NB4 (cell line): ENCODE measurements at places on chromosomes 5 and 9.

DNA sequence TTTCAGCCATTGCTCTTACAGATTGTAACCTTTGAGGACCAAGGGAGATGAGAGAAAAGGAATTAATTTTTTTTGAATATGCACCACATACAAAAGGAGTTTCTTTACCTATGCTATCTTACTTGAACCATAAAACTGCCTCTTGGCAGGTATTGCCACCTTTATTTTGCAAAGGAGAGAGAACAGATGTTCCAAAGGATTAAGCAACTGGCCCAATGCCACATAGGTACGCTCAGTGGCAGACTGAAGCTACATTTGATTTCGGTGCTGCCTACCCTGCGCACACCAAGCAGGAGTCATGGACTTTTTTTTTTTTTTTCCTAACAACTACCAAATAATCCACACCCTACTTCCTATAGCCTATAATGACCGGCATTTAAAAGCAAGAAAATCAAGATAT lies 43.1 kb downstream of the SAXO1 start:
- no peak for DNase-seq

DNA sequence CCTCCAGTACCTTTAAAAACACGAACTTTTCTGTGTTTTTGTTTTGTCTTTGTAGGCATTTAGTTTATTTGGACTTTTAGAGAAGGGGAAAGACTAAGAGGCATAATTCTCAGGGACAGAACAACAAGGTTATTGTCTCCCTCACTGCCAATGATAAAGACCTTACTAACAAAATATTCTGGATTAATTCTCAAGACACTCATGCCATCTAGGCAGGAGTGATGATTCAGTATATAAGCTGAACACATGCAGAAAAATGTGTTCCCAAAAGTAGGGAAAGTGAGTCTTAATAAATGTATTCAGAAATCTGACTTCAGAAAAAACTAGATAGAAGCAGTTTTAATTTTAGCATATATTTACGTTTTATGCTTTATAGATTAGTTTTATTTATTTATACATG lies 17.4 kb upstream of the ASPN start:
- no peak for DNase-seq

- DNase-seq, result no peak
Measured at GRCh38 chr5:57711471-57711870, 228.9 kb upstream of the ACTBL2 start.

- DNase-seq, result peak; percentile 73
Measured at GRCh38 chr5:76175821-76176403, 92.7 kb downstream of the SV2C start.

DNA sequence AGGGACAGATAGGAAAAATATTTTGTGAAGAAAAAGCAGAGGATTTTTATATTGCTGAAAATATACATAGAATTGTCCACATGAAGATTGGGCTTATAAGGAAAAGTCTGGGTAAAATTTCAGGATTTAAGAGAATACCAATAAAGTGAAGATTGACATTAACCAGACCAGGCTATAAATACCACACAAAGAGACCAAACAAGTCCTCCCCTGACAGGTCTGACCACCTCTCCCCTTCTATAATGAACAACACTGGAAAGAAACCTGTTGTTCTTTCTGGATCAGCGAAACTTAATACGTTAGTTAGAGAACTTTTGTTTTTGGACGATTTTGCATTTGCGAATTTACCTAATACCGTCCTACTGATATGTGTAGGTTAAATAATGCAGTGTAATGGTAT lies 138.3 kb downstream of the ISL1 start:
- no peak for DNase-seq

DNA sequence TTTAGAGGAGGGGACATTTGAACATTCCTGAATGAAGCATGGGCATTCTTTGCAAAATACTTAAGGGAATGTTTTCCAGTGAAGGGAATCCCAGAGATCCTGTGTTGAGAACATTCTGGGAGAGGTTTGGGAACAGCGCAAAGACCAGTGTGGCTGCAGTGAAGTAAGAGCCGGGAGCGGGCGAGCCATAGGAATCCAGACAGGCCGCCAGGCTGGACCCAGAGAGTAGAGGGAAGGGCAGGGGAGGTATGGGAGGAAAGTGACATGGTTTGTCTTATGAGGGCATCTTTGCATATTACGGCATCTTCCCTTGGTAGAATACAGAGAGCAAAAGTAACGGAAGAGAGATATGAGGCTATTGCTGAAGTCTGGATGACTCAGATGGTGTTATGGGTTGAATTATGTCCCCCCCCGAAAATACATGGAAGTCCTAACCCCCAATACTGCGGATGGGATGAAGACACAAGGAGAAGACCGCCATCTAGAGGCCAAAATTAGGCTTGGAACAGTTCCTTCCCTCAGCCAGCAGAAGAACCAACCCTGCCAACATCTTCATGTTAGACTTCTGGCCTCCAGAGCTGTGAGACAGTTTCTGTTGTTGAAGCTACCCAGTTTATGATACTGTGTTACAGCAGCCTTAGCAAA lies 268.2 kb downstream of the MAST4 start:
- peak; percentile 46 for DNase-seq

- DNase-seq, result no peak
Measured at GRCh38 chr5:43268188-43268820, 44.9 kb downstream of the HMGCS1 start.

DNA sequence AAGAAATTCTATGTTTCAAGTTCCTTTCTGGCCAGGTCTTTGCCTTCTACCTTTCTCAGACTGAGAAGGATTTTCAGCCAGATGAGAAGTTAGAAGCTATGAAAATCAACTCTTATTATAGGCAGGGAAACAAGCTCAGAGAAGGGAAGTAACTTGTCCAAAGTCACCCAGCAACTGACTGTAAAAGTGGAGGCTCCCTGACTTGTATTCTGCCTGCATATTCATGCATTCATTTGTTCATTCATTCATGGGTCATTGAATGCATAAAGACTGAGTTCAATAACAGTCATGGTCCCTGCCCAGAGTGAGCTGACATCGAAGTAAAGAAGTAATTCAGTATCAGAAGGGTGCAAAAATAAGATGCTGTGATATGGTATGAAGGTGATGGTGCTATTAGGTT lies 239.6 kb downstream of the PAPPA start:
- DNase-seq, result no peak

DNA sequence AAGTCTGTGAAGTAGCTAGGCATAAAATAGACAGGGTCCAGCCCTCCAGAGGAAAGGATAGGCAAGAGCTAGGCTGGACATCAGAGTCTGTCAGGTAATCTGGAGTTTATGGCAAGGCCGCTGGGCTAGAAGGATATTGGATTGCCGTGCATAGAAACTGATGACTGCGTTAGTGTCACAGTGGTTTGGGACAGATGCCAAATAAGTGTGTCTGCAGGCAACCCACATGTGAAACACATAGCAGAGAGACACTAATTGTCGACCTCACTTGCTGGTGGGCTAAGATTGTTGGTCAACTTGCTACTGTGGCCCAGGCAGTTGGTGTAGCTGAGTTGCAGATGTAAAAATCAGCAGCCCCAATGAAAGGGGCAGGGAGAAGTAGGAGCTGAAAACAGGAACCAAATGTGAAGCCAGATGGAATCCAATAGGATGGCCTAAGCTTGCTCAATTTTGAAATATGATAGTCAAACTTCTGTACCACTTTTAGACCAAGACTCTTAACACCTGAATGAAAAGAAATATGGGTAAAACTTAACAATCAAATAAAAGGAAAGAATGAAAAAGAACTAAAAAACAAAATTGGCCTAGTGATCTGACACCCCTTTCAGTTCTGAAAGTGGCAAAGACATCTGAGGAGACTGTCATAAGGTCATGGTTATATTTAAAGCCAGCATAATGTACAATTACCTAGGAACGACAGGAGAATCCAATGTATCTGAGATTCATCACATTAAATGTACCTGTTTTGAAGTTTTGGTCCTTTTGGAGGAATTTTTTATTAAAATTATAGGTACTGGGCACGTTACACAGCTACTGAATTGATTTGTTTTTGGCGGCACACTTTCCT lies 243.3 kb upstream of the ACTBL2 start:
- DNase-seq, result no peak

DNA sequence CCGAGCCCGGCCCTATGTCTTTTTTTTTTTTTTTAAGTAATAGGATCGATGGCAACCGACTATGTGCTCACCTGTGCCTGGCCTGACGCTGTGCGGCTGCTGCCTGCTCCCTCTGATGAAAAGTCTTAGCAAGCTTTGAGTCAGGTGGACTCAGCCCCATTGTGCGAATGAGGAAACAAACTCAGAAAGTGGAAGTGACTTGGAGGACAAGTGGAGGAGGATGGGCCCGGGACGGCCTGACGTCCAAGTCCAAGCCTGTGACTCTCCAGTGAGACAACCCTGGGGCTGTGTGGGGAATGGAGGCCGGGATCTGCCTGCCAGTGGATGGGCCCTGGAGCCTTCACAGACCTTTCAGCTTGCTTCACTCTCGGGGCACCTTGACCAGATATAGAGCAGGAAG lies 57.9 kb downstream of the EXD3 start:
- DNase-seq, result peak; percentile 33

DNA sequence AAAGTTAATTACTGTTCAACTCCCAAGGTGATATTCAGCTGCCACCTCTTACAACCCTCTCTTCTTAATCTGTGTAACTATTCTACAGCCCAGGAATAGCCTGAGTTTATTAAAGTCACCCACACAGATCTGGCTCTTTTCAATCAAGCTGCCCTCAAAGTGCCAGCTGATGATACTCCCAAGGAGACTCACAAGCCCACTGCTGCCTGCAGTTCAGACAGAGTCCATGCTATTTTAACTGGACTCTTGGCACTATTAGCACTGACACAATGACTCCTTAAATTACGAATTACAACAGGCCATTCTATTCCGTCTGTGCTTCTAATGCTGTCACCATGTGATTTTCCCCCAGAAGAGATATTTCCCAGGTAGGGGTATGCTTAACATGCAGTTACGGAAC lies 26.3 kb downstream of the REEP5 start:
- no peak for DNase-seq

DNA sequence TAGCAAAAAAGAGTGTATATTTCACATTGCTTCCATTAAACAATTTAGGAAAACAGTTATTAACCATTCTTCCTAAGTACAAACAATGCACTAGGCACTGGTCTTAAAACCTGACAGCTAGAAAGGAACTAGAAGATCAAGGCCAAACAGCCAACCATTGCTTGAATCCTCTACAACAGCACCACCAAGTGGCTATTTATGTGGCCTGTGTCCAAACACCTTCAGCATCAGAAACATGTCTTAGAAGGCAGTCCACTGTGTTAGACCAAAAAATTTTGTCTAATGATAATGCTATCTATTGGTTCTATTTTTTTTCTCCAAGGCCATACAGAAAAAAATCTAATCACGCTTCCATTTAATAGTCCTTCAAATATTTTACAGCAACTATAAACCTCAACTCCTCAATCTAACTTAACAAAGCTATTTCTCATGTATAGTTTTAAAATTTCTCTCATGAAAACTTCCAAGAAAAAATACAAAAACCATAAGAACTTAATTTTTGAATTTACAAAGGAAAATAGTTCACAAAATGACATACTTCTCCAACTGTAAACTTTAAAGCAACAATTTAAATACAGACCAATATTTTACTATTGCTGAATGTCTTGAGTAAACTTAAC lies 36.1 kb downstream of the CAAP1 start:
- DNase-seq, result peak; percentile 50

DNA sequence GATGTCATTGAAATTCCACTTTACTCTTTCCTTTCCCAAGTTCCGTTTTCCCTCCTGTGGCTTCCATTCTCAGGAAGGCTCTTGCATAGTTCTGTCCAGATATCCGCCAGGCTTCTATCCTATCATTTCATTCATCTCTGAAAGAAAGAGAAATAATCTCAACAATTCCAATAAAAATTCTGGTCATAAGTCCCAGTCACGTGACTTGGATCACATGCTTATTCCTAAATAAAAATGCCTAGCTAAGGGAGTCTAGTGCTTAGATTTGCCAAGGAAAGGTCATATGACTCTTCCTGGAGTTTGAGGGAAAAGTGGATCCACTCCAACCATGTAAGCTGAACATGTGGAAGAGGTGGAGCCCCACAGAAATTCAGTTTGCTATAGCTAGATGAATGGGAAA lies 146.0 kb upstream of the PPP1R2B start:
- no peak for DNase-seq

GRCh38 chr9:83544002-83544698 lies 5.9 kb upstream of the FRMD3 start:
- DNase-seq, result peak; percentile 66

DNA sequence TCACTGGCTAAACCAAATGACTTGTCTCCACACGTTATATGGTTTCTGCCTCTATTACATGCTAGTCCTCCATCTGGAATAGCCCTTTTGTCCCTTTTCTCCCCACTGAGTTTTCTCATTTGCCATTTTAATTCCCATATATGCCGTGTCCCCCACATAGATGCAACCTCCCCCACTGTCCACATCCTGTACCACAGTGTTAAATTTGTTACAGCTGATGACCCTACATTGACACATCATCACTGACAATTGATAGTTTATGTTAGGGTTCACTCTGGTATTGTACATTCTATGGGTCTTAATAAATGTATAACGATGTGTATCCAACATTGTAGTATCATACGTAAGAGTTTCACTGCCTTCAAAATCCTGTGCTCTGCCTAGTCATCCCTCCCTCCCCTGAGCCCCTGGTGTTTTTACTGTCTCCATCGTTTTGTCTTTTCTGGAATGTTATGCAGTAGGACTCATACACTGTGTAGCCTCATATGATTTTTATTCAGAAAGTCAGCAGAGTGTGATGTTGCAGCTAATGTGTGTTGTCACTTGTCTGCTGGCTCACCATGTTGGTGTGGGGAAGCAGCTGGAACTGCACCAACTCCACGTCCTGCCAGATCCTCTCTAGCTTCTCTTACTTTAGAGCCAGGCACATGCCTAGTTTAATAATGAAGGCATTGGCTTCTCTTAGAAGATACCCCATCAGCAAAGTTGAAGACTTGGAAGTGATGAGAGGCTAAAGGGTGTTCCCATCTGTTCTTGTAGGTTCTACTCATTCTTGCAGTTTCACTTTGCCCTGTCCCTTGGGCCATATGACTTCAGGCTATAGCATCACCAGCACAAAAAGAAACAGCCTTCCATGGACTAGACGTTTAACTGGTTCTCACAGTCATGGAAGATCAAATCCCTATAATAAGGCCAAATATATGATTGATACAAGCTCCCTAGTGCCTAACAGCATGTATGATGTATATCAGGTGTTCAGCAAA lies 30.2 kb downstream of the LRRC70 start:
- no peak for DNase-seq
